Epithelial cell of proximal tubule (primary cell): ENCODE measurements at places on chromosomes 2 and 18. TPM values are rescaled to one million over a fixed set of nuclear protein-coding genes. Genes with fewer than 3 reads are reported as not detected.

SGPP2 gene
- 9.1 and 9.7 TPM in 2 replicates for total RNA-seq

LRRC30 gene
- not detected in 2 replicates for total RNA-seq

ELOA2 gene
- total RNA-seq: not detected in 2 replicates

GRCh38 chr2:148875387-148876051 lies 492 bp downstream of the KIF5C start:
- DNase-seq: no peak

DNA sequence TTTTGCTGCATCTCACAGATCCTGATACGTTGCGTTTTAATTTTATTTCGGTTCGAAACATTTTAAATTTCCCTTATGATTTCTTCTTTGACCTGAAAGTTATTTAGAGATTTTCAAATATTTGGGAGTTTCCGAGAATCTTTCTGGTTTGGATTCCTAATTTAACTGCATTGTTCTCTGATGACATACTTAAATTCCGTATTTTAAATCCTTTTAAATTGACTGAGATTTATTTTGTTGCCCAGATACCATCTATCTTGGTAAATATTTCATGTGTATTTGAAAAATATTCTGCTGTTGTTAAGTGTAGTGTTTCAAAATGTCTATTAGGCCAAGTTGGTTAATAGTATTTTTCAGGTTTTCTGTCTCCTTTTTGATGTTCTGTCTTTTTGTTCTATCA lies 37.7 kb downstream of the MROH2A start:
- no peak for DNase-seq

DNA sequence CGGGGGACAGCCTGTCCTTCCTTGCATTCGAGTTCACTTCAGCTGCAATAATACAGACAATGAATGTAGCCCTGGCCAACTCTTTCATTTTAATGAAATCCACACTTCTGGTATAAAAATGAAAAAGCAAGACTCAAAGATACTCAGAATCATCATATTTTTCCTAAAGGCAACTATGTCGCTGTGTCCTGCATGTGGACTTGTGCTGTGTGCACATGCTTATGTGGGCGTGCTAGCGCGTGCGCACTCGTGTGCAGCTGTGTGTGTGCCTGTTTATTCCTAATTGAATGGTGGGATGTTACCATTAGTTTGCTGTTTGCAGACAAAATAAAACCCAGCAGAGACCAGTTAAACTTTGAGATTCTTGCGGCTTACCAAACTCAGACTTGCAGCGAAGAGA lies 49.6 kb downstream of the SMIM21 start:
- DNase-seq: no peak
